ENCODE measurements at places on chromosomes 5 and 9. TPM values are rescaled to one million over a fixed set of nuclear protein-coding genes. Genes with fewer than 3 reads are reported as not detected.

ISL1 gene
- total RNA-seq, result not detected

PTGS1 gene
- total RNA-seq, result 0.17 TPM

MSMP gene
- total RNA-seq, result not detected

DIPK1B gene
- total RNA-seq, result 0.67 TPM

NRG2 gene
- total RNA-seq, result 0.23 TPM

CARTPT gene
- not detected for total RNA-seq

PCDHA5 gene
- total RNA-seq, result not detected

Data from activated T-cell treated with anti-CD3 and anti-CD28 coated beads, Interleukin-2, amount 50 U/mL, for 72 hours (primary cell).